AG10803 (cell line): ENCODE measurements at places on chromosomes 1 and 21.

DNA sequence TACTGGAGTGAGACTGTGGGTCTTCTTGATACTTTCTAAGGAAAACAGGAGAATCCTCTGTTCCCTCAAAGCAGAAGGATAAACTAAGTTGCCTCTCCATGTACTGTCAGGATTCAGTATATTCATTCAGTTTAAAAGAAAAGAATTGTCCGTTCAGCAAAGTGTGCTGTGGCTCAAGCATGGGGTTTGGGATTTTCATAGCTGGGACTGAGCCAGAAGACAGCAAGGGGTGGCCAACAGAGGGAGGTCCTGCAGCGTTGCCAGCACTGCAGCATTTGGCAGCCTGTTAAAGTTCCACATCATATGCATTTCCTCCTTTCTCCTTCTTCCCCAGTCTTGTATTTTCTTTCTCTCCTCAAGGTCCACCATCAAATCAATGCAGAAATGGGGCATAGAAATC, 75.1 kb downstream of the DTL start:
- DNase-seq = peak; percentile 45

DNA sequence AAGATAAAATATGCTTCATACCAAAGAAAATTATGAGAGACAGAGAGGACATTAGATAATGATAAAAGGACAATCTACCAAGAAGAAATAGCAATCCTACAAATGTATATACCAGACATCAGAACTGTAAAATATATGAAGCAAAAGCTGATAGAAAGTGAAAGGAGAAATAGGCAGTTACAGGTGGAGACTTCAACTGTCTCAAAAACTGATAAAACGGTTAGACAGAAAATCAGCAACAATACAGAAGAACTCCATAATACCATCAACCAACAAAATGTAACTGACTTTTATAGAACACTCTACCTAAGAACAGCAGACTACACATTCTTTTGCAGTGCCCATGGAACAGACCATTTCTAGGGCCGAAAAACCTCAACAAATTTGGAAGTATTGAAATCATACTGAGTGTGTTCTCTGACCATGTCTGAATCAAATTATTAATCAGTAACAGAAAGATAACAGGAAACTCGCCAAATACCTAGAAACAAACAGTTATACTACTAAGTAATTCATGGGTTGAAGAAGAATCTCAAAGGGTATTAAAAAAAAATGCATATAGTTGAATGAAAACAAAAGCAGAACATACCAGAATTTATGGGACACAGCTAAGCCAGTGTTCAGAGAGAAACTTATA, 132.1 kb downstream of the RPS6KC1 start:
- no peak for DNase-seq

- DNase-seq = peak; percentile 12
These were observed 853 bp downstream of the USP16 start for GRCh38 chr21:29025328-29025713.

DNA sequence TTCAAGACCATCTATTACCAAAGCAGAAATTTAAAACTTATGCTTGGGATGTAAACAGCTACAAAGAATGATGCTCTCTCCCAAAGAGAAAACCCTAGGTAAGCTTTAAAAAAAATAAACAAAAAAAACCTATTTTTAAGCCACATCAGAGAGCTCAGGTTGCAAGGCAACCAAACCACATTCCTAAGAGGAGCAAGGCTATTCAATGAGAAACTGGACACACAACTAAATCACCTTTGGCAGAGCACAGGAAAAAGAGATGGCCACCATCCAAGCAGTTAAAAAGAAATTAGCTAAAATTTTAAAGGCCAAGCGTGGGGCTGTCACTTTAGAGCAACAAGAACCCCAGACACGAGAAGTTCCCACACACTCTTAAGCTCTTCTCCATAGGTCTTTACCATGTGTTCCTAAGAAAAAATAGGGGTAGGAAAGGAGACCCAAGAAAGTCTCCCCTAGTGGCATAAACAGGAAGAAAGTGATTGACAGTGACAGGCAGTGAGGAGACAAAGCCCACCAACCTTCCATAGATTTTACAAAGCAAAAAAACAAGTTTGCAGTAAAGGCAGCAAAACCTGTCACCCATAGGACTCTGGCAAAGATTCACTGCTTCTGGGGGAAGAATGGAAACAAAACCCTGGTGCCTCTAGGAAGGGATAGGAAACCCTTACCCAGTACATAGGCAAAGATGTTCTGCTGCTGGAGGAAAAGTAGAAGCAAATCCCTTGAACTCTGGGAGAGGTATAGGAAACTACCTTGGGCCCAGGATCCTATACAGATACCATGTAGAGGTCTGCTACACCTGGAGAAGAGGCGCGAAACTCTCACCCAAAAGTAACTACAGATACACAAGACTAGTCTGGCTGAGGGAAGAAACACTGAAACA, 68.5 kb downstream of the FOXJ3 start:
- no peak for DNase-seq

- DNase-seq = no peak
These were observed 19.9 kb upstream of the PEF1 start for GRCh38 chr1:31664528-31664927.

- DNase-seq = no peak
These were observed 521.6 kb downstream of the PLPP3 start for GRCh38 chr1:56057466-56058405.

GRCh38 chr1:116532671-116533428, 38.0 kb downstream of the CD58 start:
- DNase-seq = no peak

- DNase-seq = peak; percentile 76
These were observed 14.7 kb downstream of the ZBTB7B start for GRCh38 chr1:155017041-155017945.

- DNase-seq = no peak
These were observed 4.0 kb downstream of the ABCG1 start for GRCh38 chr21:42222821-42223390.

- no peak for DNase-seq
These were observed 96.7 kb upstream of the RGS18 start for GRCh38 chr1:192061556-192061955.

- DNase-seq = peak; percentile 11
These were observed 46.0 kb downstream of the PTGER3 start for GRCh38 chr1:71001624-71002023.

- no peak for DNase-seq
These were observed 123.3 kb upstream of the USP24 start for GRCh38 chr1:55338448-55338820.

DNA sequence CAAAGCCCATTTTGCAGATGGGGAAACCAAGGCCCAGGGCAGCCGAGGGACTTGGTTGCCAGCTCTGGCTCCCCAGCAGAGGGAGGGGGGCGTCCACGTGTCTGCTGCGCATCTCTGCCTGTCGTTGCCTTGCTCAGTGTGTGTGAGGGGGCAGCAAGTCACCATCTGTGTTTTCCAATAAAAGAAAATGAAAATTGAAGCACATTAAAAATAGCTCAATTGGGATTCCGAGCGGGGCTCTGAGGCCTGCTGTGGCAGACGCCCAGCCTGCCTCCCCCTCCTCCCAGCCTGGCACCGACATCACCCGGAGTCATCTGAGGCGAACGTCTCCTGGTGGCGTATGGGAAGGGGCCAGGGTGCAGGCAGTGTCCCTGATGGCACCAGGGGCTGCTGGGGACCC, 51.2 kb downstream of the EPHB2 start:
- DNase-seq = no peak

DNA sequence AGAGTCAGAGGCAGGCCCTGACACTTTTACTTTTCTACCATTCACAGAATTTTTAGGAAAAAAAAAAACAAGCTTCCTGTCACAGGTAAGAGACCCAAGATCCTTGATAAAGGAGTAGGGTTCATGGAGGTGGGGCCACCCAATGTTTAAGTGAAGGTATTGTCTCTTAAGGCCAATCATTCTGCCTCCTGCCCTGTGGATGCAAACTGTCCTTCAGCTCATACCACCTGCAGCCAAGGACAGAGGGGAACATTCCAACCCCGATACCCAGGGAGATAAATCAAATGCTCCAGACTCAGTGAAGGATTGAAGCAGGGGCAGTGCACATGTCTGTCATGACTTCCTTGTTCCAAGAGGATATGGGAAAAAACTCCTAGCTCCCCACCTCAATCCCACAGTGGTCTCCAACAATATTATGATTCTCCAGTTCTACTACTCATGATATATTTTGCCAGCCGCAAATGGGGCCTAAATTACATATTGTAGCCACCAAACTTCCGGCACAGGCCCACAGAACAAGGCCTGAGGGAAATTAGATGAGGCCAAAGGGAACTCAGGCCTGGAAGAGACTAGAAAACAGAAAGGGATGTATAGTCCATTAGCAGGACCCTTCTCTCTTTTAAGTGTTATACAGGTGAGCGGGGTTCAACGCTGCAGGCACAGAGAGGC, 59.5 kb downstream of the TRABD2B start:
- DNase-seq = no peak

DNA sequence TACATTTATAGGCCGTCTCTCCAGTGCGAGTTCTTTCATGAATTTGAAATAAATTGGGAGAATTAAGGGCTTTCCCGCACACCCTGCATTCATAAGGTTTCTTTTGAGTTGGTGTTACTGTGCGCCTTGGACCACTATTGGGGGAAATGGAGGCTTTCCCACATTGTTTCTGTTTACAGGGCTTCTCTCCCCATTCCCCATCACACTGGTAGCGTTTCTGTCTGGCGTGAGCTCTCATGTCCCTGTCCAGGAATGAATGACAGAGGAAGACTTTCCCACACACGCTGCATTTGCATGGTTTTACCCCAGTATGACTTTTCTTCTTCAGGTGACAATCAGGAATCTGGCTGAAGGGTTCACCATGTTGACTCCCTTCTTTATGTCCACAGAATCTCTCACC, 65.0 kb downstream of the UCHL5 start:
- DNase-seq = no peak

- DNase-seq = peak; percentile 77
These were observed 4.3 kb downstream of the SERTAD4 start for GRCh38 chr1:210236840-210237409.

DNA sequence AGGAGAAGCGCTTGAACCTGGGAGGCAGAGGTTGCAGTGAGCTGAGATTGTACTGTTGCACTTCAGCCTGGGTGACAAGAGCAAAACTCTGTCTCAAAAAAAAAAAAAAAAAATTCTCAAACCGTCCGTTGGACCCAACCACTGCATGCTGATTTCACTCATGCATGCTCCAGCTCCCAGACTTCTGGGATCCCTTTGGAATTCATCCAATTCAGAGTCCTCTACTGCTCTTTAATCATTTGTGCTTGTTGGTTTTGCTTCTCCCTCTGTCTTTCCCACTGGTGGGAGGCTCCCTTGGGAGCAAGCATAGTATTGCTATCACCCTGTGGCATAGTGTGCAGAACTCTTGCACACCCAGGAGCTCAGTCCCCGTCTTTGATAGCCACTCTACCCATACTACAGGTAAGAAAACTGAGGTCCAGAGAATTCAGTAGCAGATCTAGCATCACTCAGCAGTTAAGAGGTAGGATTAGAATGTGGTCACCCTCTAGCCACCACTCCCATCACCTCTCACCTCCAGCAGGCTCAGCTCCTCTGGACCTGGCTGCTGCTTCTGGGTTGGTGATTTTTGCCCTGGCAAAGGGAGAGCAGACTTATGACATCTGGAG, 3.1 kb upstream of the LMNA start:
- DNase-seq = no peak

DNA sequence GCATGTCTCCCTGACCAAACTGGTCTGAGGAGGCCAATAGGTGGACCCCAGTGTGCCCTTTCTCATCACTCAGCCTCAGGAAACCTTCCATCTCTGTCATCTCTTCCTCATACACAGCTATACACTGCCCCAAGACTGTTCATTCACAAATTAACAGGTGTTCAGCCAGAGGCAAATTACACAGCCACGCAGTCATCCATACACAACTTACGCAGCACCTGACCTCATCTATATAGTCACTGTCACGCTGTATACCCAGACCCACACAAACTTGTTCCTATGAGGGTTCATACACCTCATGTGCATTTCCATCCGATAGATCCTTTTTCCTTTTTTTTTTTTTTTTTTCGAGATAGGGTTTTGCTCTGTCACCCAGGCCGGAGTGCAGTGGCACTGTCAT, 12.4 kb downstream of the DLGAP3 start:
- no peak for DNase-seq

DNA sequence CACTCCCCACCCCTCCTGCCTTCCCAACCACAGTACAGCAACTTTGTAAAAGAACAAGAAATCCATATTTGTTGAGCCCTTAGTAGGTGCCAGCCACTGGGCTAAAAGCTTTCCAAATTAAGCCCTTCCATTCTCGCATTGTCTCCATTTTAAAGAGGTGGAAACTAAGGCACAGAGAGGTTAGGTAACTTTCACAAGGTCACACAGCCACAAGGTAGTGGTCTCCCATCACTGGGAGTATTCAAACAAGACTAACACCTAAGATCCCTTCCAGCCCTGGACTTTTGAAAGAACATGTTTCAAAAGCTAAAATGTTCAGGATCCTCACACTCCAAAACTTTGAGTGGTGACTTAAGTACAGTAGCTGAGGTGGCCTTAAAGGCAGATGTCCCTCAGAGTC, 3.2 kb downstream of the SDC3 start:
- no peak for DNase-seq

GRCh38 chr1:193592317-193592716, 405.9 kb upstream of the B3GALT2 start:
- no peak for DNase-seq

DNA sequence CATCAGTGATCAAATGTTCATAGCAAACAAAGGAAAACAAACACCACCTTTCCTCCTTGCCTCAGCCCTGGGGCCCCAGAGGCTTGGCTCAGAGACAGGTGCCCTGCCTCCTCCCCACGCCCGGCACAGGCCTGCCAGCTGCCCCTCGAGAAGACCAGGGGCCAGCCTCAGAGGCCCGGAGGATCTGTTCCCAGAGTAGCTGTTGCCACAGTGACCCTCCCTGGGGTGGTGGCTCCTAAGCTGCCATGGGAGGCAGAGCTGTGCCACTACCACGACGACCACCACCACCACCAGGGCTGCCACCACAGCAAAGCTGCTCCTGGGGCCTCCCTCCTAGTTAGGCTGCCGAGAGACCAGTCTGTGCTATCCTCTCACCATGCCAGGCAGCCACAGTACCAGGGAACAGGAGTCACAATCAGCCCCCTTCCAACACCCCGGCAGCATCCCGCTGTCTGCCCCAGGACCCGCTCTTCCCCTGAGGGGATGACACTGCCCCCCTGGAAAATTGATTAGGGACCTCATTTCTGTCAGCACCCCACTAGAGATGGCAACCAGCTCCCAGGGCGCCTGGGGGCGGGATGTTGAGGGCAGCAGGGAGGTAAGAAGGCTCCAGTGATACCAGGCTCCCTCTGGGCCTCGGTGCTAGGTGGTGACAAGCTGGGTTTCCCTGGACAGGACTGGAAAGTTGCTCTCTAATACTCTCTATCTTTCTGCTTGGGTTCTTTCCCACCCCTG, 30.5 kb downstream of the KCNC4 start:
- DNase-seq = no peak

GRCh38 chr1:14552246-14552965, 46.1 kb upstream of the KAZN start:
- DNase-seq = no peak

DNA sequence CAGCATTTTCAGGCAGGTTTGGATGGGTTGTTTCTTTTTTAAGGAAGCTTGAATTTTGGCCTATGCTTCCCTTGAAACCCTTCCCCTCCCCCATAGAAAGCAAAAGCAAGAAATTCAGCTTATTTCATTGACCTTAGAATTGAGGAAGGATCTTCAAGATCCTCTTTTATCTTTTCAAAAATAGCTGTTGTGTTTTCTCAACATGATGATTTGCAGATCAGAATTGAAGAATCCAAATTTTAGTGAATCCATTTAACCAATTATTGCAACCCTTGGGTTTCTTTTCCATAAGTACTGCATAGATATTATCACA, 73.7 kb downstream of the LRRC8C start:
- no peak for DNase-seq
